ENCODE measurements at places on chromosomes 1 and 21. TPM values are rescaled to one million over a fixed set of nuclear protein-coding genes. Genes with fewer than 3 reads are reported as not detected.

DNA sequence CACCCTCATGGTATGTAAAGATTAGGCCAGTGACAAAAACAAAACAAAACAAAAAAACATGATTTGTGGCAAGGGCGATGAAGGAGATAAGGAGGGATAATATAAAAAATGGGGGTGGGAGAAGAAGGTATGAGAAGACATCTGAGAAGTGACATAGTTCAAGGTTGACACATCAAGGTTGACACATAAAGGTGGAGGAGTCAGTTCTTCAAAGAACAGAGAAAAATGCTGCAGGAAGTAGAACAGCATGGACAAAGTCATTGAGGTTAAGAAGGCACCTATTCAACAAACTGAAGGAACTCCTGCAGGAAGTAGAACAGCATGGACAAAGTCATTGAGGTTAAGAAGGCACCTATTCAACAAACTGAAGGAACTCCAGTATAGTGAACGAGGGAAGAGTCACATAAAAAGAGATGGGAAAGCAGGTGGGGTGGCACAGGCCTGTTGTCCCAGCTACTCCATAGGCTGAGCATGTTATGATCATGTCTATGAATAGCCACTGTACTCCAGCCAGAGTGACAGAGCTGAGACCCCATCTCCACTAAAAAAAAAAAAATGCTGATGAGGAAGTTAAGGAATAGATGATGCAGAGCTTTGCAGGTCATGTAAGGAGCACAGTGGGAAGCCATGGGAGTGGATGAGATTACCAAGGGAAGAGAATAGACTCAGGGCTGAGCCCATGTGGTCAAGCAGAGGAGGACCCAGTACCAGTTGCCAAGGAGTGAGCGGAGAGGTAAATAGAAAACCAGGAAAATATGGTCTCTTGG is 101.5 kb downstream of the ZFYVE9 start:
- no peak for ATAC-seq

- no peak for ATAC-seq
Measured at GRCh38 chr1:89754518-89754917, 66.3 kb upstream of the LRRC8D start.

The DRAXIN gene
- total RNA-seq, result not detected

GRCh38 chr1:186738926-186739325 is 58.7 kb upstream of the PTGS2 start:
- no peak for ATAC-seq

GRCh38 chr21:39461419-39461818 is 9.6 kb downstream of the SH3BGR start:
- no peak for ATAC-seq

The FMO1 gene
- not detected for total RNA-seq

DNA sequence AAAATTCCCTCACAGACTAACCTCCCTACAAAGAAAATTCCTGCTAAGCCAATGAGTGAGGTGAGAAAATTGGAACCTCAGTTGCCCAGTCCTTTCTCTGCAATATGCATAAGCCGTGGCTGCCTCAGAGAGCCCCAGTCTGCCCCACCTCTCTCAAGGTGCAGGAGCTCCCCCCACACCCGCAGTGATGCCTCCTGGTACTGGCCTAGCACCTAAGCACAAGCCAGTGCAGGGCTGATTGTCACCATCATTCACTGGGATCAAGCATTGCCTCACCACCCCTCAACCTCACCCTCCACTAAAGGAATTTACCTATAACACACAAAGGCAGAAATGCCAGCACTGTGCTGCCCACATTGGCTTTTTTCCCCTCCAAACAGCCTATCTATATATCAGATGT is 56.9 kb downstream of the CD34 start:
- no peak for ATAC-seq

GRCh38 chr1:240027059-240027462 is 64.6 kb upstream of the FMN2 start:
- ATAC-seq, result peak; percentile 76

The BLACAT1 gene
- 3.6 TPM for total RNA-seq

GRCh38 chr1:64933296-64934070 is 32.9 kb downstream of the JAK1 start:
- ATAC-seq, result no peak

DNA sequence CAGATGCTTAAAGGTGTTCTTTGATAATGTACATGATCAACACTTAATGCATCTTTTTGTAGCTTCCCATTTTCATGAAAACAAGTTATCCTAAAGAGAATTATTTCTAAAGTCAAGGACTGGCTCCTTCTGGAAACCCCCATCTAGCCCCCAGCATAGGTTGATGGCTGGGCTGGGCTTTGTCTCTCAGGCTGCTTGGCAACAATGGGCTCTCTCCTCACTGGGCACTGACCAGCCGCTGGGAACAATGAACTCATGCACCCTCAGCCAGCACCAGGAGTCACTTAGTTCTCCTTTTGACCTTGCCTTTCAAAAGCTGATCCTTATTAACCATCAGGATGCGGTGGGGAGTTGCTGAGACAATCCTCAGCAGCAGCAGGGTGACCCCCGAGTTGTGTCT is 293.0 kb upstream of the PLXNA2 start:
- no peak for ATAC-seq

DNA sequence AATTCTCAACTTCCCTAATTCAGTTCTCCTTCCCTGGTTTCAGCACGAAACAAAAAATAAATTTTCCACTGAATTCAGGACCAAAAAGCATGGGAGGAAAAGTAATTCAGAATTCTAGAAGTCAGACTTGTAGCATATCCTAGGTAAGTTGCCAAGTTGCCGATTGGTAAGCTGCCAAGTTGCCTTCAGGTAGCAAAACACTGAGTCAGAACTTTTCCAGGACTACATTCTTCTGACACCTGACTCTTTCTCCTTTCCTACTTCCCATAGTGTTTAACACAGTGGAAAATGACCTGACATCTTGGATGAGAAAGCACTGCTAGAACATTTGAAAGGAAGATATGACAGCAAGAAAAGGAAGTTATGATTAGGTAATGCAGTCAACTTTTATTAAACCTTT is 322.8 kb downstream of the SPATA17 start:
- ATAC-seq, result no peak

- no peak for ATAC-seq
Measured at GRCh38 chr1:46686255-46686654, 14.6 kb downstream of the TEX38 start.

- no peak for ATAC-seq
Measured at GRCh38 chr1:199646761-199647160, 380.7 kb upstream of the NR5A2 start.

The KCNJ6 gene
- 0.09 TPM for total RNA-seq

DNA sequence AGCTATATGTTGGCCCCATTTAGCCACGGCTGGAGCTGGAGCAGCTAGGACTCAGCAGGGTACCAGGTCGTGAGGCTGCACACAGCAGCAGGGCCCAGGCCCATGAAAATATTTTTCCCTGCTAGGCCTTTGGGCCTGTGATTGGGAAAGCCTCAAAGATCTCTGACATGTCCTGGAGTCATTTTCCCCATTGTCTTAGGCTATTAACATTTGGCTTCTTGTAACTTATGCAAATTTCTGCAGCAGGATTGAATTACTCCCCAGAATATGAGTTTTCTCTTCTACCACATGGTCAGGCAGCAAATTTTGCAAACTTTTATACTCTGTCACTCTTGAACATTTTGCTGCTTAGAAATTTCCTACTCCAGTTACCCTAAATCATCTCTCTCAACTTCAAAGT is 11.2 kb downstream of the CFHR2 start:
- peak; percentile 68 for ATAC-seq

The PLPP3 gene
- total RNA-seq, result 74.9 TPM

The SLC44A3 gene
- 1.7 TPM for total RNA-seq

The CNR2 gene
- not detected for total RNA-seq

DNA sequence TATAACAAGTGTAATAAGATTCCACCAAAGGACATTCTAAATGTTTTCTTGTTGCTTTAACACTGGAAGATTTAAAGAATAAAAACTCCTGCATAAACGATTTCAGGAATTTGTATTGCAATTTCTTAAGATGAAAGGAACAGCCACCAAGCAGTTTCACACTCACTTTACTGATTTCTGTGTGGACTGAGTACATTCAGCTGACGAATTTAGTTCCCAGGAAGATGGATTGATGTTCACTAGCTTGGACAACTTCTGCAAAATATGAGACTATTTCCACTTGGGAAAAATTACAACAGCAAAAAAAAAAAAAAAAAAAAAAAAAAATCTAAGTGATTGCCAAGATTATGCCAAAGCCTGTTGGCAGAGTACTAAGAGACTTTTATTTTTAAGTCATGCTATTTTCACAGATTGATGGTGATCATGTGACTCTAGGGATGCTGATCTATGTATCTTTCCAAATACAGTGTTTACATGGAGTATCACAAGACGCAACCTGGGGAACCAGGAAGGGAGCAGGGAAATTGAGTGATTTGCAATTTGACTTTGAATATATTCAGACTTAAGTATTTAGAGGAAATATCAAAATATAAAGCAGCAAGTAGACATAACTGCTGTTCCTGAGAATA is 341.0 kb downstream of the NTNG1 start:
- no peak for ATAC-seq

- ATAC-seq, result peak; percentile 47
Measured at GRCh38 chr1:167500283-167500860, 18.0 kb downstream of the CD247 start.

The FCAMR gene
- not detected for total RNA-seq

GRCh38 chr1:40770296-40771070 is 13.1 kb upstream of the KCNQ4 start:
- ATAC-seq, result no peak

DNA sequence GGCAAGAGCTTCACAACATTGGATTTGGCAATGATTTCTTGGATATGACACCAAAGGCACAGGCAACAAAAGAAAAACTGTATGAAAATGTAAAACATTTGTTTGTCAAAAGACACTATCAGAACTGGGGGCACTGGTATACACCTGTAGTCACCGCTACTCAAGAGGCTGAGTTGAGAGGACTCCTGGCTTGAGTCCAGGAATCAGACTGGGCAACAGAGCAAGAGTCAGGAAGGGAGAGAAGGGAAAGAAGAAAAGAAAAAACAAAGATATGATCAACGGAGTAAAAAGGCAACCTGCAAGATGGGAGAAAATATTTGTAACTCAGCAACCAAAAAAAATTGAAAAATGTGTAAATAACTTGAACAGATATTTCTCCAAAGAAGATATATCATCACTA is 6.0 kb upstream of the TUT4 start:
- ATAC-seq, result no peak

The OLIG2 gene
- not detected for total RNA-seq

DNA sequence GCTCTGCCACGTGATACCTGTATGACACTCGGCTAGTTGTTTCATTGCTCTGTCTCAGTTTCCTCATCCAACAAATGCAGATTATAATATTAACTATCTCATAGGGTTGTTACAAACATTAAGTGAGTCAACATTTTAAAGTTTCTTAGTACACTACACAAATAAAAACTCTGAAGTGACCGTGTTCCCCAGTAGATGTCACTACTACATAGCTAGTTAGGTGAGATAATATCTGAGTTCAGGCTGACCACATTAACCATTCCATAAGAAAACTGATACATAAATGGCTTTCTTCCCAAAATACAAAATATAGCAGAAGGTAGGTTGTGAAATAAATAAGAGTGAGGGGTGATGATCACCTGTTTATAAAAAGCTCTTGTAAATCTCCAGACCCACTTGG is 214.1 kb downstream of the NUF2 start:
- peak; percentile 72 for ATAC-seq
